Spleen (tissue), 13 donors: ENCODE measurements at places on chromosomes 12 and 14. TPM values are rescaled to one million over a fixed set of nuclear protein-coding genes. Genes with fewer than 3 reads are reported as not detected.
A peak's percentile ranks its signal among the peaks of the same experiment; 100 is the strongest.

GRCh38 chr12:32821710-32822109, 66.0 kb upstream of the YARS2 start:
- no peaks in the 10 kb centered on the region for H3K36me3 ChIP-seq
- no peaks in the 10 kb centered on the region for H3K4me1 ChIP-seq

DNA sequence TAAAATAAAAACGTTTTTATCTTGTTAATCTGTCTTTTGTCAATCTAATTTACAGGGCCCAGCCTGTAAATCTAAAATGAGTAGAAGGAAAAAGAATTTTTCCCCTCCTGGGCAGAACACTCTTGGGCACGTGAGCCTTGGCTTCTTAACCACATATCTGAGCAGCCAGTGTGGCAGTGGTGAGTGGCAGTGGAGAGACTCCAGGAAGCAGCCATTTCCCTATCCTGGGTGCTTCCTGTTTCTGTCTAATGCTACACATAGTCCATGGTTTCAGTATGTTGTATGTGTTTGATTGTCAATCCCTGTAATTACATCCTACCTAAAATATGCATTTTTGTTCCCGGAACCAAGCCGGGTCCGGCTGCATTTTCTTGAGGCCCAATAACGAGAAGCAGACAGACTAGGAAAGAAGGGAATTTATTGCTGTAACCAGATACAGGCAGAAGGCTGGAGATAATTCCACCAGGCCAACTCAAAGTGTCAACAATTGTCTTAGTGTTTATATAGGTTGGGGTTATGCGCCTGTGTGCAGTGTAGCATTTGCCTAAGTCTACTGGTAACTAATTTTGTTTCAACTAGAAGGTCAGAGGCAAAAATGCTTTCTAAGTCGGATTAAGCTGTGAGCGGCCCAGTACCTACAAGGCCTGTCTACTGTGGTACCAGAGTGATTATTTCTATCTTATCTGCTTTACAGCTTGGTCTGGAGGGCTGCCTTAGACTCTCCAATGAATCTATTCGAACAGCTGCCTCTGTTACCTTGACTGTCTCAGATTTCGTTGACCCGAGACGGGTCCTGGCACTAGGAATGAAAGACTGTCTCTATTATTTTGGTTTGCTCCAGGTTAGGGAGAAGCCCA, 82.4 kb upstream of the RESF1 start:
- no peak for DNase-seq
- H3K4me3 ChIP-seq, result no peak overlapping the region
- peak overlapping the region; percentile 84 for H3K27ac ChIP-seq
- no peaks in the 10 kb centered on the region for H3K27me3 ChIP-seq
- H3K4me1 ChIP-seq, result peaks cover 13% of the 10 kb centered on the region

Gene RHEBL1
- total RNA-seq, result 2.0 TPM

DNA sequence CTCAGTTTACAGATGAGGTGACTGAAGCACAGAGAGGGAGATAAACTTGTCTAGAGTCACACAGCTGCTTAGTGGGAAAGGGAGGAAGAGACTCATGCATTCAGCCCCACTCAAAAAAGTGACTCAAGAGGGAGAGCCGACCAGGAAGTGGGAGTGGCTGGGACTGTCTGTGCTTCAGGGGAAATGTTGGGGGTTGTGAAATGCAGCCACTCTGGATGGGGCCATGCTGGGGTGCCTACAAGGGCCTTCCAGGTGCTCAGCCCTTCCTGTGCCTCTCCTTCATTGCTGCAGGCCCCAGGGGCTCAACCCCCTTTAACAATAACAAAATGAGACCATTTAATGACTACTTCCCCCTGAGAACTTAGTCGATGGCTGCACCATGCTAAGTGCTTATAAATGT, 41.8 kb downstream of the CACNA1C start:
- no peaks in the 10 kb centered on the region for H3K27me3 ChIP-seq
- peaks cover 13% of the 10 kb centered on the region for H3K4me1 ChIP-seq
- no peak overlapping the region for H3K4me3 ChIP-seq
- peak overlapping the region; percentile 47 for H3K27ac ChIP-seq
- no peak for DNase-seq

GRCh38 chr12:95114766-95115405, 41.5 kb upstream of the NR2C1 start:
- no peaks in the 10 kb centered on the region for H3K27me3 ChIP-seq
- no peak overlapping the region for H3K4me3 ChIP-seq
- no peaks in the 10 kb centered on the region for H3K36me3 ChIP-seq
- H3K27ac ChIP-seq, result no peak overlapping the region

- no peak overlapping the region for H3K27ac ChIP-seq
- H3K27me3 ChIP-seq, result peaks cover 3% of the 10 kb centered on the region
- DNase-seq, result no peak
- H3K4me1 ChIP-seq, result peaks cover 4% of the 10 kb centered on the region
Observed at GRCh38 chr12:31234955-31235867, 90.7 kb downstream of the SINHCAF start.

GRCh38 chr14:79395061-79395460, 816.2 kb downstream of the DIO2 start:
- H3K4me1 ChIP-seq, result no peaks in the 10 kb centered on the region
- no peak for DNase-seq
- no peak overlapping the region for H3K27ac ChIP-seq
- H3K36me3 ChIP-seq, result no peaks in the 10 kb centered on the region
- H3K4me3 ChIP-seq, result no peak overlapping the region
- H3K27me3 ChIP-seq, result no peaks in the 10 kb centered on the region

DNA sequence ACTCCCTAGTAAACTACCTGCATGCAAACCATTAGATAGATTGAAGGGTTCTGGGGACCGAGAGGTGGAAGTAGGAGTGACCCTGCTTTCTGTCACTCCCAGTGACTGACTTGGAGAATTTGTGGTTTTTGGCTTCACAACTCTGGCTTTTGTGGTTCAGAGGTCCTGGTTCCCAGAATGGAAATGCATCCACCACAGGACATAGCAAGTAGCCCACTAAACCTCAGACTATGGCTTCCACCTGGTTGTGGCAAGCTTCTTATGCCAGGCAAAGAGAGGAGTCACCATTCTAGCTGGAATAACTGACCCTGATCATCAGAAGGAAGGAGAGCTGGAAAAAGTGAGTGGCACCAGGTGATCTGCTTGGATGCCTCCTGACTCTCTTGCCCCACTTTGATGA, 162.4 kb upstream of the TMEM260 start:
- no peak overlapping the region for H3K27ac ChIP-seq
- no peak overlapping the region for H3K4me3 ChIP-seq
- DNase-seq, result no peak
- H3K36me3 ChIP-seq, result no peaks in the 10 kb centered on the region
- no peaks in the 10 kb centered on the region for H3K27me3 ChIP-seq

- H3K4me1 ChIP-seq, result no peaks in the 10 kb centered on the region
- H3K27ac ChIP-seq, result no peak overlapping the region
- no peak overlapping the region for H3K4me3 ChIP-seq
- H3K36me3 ChIP-seq, result no peaks in the 10 kb centered on the region
Observed at GRCh38 chr12:23929906-23930305, 19.6 kb downstream of the SOX5 start.

- no peaks in the 10 kb centered on the region for H3K36me3 ChIP-seq
- H3K27me3 ChIP-seq, result no peaks in the 10 kb centered on the region
- H3K4me1 ChIP-seq, result no peaks in the 10 kb centered on the region
- H3K4me3 ChIP-seq, result no peak overlapping the region
- H3K27ac ChIP-seq, result no peak overlapping the region
Observed at GRCh38 chr12:84785281-84785680, 127.3 kb downstream of the SLC6A15 start.

- H3K4me3 ChIP-seq, result no peak overlapping the region
- peaks cover 7% of the 10 kb centered on the region for H3K4me1 ChIP-seq
- no peak overlapping the region for H3K27ac ChIP-seq
- no peaks in the 10 kb centered on the region for H3K27me3 ChIP-seq
Observed at GRCh38 chr12:95574799-95575452, 23.6 kb upstream of the USP44 start.

- no peak overlapping the region for H3K27ac ChIP-seq
- no peak overlapping the region for H3K4me3 ChIP-seq
- DNase-seq, result peak; percentile 77
- H3K27me3 ChIP-seq, result no peaks in the 10 kb centered on the region
- no peaks in the 10 kb centered on the region for H3K36me3 ChIP-seq
Observed at GRCh38 chr14:100771121-100771800, 44.6 kb downstream of the DLK1 start.

DNA sequence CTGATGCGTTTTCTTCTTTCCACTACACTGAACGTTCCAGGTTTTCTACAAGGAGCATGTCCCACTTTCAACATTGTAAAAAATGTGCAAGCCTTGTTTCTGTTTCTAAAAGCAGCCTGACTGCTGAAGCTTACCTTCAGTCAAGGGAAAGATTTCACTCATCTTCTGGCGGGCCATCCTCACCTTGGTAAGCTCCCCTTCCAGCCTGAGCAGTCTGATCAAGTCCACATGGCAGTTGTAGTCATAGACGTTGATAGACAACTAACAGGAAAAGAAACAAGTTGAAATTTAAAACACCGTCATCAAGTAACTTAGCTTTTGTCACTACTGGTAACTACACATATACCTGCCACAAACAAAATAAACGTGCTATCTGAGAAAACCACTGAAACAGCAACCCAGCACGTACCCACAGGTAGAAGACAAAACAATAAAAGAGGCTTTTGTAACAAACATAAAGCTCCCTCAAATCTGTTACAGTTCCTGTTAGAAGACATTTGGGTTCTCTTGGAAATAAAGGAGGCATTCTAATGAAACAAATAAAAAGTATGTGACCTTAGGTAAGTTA, 11.9 kb downstream of the SART3 start:
- peaks cover 43% of the 10 kb centered on the region for H3K36me3 ChIP-seq
- H3K27me3 ChIP-seq, result no peaks in the 10 kb centered on the region
- H3K4me1 ChIP-seq, result peaks cover 22% of the 10 kb centered on the region
- no peak overlapping the region for H3K27ac ChIP-seq
- DNase-seq, result no peak

Gene ATN1
- 64.7 TPM for total RNA-seq

Gene OVCH1
- 3.2 TPM for total RNA-seq

DNA sequence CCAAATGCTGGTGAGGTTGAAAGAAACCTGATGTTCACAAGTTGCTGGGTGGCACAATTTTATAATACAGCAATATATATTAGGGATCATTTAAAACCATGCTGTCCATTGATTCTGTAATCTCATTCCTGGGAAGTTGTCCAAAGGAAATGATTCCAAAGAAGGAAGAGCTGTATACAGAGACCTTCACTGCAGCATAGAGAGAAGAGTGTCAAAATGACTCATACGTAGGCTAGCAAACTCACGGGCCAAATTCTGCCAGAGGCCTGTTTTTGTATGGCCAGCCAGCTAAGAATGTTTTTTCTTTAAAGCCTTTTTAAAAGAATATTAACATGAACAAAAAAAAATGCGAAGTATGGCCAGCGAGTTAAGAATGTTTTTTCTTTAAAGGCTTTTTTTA, 69.2 kb upstream of the MED13L start:
- no peaks in the 10 kb centered on the region for H3K36me3 ChIP-seq
- H3K4me3 ChIP-seq, result no peak overlapping the region
- H3K27ac ChIP-seq, result no peak overlapping the region

GRCh38 chr12:27032679-27033078, 10.3 kb downstream of the MED21 start:
- no peak overlapping the region for H3K27ac ChIP-seq
- DNase-seq, result no peak
- peaks cover 6% of the 10 kb centered on the region for H3K36me3 ChIP-seq
- no peaks in the 10 kb centered on the region for H3K4me1 ChIP-seq
- H3K27me3 ChIP-seq, result no peaks in the 10 kb centered on the region
- no peak overlapping the region for H3K4me3 ChIP-seq

Gene CIROP
- not detected for total RNA-seq

Gene MUCL1
- not detected for total RNA-seq

GRCh38 chr14:64594438-64594837, 44.7 kb downstream of the PPP1R36 start:
- no peaks in the 10 kb centered on the region for H3K4me1 ChIP-seq
- no peaks in the 10 kb centered on the region for H3K27me3 ChIP-seq
- no peak for DNase-seq
- no peaks in the 10 kb centered on the region for H3K36me3 ChIP-seq
- H3K27ac ChIP-seq, result no peak overlapping the region

Gene HOXC4
- 1.4 TPM for total RNA-seq

GRCh38 chr12:1536817-1537216, 57.6 kb downstream of the FBXL14 start:
- H3K4me3 ChIP-seq, result no peak overlapping the region
- DNase-seq, result no peak
- H3K27ac ChIP-seq, result no peak overlapping the region
- peaks cover 21% of the 10 kb centered on the region for H3K27me3 ChIP-seq
- H3K36me3 ChIP-seq, result no peaks in the 10 kb centered on the region

DNA sequence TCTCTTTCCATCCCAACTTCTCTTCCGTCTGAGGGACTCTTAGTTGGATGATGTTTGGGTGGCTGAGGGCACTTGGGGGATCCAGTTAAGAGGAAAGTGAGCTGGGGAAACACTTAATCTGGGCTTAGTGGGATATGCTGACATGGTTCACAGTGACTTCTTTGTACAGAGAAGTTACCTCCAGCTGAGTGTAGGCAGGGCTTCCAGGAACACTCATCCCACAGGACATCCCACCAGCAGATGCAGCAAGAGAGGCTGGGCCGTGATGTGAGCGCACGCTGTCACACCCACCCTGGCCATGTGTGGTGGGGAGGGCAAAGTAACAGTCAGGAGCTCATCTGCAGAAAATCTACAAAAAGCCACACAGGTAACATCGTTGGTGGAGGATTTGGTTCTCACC, 832 bp upstream of the CACNA2D4 start:
- no peaks in the 10 kb centered on the region for H3K36me3 ChIP-seq
- peak; percentile 58 for DNase-seq
- H3K4me3 ChIP-seq, result peak overlapping the region; percentile 64
- H3K4me1 ChIP-seq, result no peaks in the 10 kb centered on the region

DNA sequence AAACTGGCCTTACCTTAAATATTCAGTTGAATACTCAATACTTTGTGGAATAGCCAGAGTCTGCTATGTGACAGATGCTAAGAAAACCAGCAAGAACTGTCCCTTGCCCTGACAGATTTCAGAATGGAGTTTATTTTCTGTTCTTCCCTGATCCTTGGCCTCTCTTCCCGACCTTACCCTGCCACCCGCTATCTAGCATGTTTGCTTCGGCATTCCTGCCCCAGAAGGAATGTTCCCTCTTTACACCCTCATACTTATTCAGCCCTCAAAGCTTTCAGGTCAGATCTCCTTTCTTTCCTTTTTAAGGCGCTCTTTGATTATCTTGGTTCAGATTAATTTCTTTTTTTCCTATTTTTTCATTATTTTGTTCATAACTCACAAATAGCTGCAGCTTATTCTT, 21.8 kb downstream of the SUSD6 start:
- peaks cover 84% of the 10 kb centered on the region for H3K4me1 ChIP-seq
- H3K27me3 ChIP-seq, result no peaks in the 10 kb centered on the region
- no peaks in the 10 kb centered on the region for H3K36me3 ChIP-seq
- no peak overlapping the region for H3K4me3 ChIP-seq
- DNase-seq, result no peak

Gene COX6A1
- total RNA-seq, result 421 TPM

- no peak overlapping the region for H3K27ac ChIP-seq
- no peaks in the 10 kb centered on the region for H3K36me3 ChIP-seq
- no peaks in the 10 kb centered on the region for H3K27me3 ChIP-seq
- DNase-seq, result no peak
- H3K4me1 ChIP-seq, result no peaks in the 10 kb centered on the region
Observed at GRCh38 chr12:80593766-80594165, 113.7 kb upstream of the MYF6 start.

DNA sequence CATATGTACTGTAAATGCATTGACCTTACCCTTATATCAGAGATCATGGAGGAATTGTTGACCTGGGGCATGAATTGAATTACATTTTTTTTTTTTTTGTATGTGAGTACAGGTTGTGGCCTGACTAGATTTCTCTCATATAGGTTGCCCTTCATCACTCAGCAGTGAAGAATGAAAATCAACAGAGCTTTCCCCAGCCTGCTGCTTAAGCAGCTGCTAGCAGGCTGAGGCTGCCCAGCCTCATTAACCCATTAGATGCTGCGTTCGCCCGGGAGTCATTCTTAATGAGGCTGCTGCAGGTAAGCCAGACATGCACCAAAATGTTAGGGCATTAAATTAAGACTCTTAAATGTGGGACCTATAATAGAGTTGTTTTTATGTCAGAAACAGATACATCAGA, 236.0 kb downstream of the ETNK1 start:
- no peak overlapping the region for H3K4me3 ChIP-seq
- no peaks in the 10 kb centered on the region for H3K36me3 ChIP-seq
- no peaks in the 10 kb centered on the region for H3K27me3 ChIP-seq
- no peak for DNase-seq
